Vein endothelial cell (primary cell): ENCODE measurements at places on chromosomes 5 and 9. TPM values are rescaled to one million over a fixed set of nuclear protein-coding genes. Genes with fewer than 3 reads are reported as not detected.

Gene GRIA1
- total RNA-seq: 0.33 TPM in 1 of 2 replicates, not detected in the other

Gene ANKRD33B
- 3.1 and 6.9 TPM in 2 replicates for total RNA-seq

Gene PCDHB11
- 0.57 and 0.65 TPM in 2 replicates for total RNA-seq

Gene SLC6A18
- total RNA-seq: not detected in 2 replicates

Gene CLIC3
- total RNA-seq: 0.29 and 0.33 TPM in 2 replicates

Gene LCN15
- total RNA-seq: not detected in 2 replicates

Gene CDKN2B-AS1
- total RNA-seq: 4.2 TPM in 2 replicates

Gene ZBTB34
- 10.1 and 12.8 TPM in 2 replicates for total RNA-seq

Gene AGXT2
- not detected in 2 replicates for total RNA-seq

Gene C9
- 0.29 TPM in 1 of 2 replicates, not detected in the other for total RNA-seq

Gene EEIG1
- 10.6 and 12.1 TPM in 2 replicates for total RNA-seq

Gene CDX1
- not detected in 2 replicates for total RNA-seq
